ENCODE measurements at places on chromosomes 5 and 9. TPM values are rescaled to one million over a fixed set of nuclear protein-coding genes. Genes with fewer than 3 reads are reported as not detected.
A peak's percentile ranks its signal among the peaks of the same experiment; 100 is the strongest.

The C5orf58 gene
- total RNA-seq, result not detected

DNA sequence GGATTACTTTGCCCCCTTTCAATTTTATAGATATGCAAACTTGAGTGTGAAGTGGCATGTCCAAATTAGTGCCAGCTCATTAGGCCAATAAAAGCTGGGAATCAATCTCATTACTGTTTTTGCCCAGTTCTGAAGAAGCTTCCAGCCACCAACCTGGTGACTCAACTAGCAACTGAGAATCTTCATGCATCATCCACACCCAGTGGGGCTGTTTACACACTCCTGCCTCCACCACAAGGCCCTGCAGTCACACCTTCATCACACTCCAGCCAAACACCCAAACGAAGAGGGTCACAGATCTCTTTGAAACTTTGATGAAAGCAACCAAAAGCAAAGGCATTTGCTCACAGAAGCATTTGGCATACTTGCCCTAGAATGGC, 41.3 kb upstream of the S1PR3 start:
- no peak for DNase-seq

GRCh38 chr5:174098694-174099093, 53.2 kb downstream of the NSG2 start:
- no peak for DNase-seq

The SMARCA2 gene
- total RNA-seq, result 126 TPM

- no peak for DNase-seq
Observed at GRCh38 chr5:25056836-25057235, 412.1 kb upstream of the CDH10 start.

The DND1 gene
- 1.3 TPM for total RNA-seq

The LHX3 gene
- total RNA-seq, result not detected

DNA sequence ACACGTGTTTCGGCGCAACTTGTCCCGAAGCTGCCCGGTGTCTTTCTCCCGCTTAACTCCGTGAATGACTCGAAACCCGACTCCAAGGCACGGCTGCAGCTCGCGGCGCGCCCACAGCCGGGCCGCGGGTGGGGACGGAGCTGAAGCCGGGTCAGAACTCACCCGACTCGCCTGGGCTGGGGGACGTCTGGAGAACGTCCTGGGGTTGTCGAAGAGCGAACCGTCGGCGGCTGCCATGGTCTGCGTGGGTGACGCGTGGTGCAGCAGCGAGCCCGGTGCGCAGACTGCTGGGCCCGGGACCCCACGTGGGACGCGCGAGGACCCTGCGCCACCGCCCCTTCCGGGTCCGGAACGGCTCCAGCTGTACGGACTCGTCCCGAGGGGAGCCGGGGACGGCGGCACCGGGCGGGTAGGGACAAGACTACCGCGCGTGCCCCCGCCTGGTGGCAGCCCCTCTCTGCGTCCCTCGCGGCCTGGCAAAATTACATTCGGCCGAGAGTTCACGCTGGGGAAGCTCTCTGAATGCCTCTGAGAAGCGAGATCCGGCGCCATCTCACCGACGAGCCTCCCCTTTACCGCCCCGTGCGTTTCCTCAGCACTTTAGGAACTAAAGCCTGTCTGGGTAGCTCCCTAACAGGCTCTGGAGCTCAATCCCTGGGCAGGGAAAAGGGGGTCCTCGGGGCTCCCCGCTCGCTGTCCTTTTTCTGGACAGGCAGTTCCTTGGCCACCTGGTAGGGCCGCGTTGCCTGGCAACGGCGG, at the start of gene DDX31:
DDX31 (minus strand) TSS at position 286 of the 759 bp plus-strand sequence; CDS start at position 237, 49 bp downstream.
- DNase-seq, result peak; percentile 76

The NUTM2G gene
- total RNA-seq, result not detected

The PTPN3 gene
- 3.3 TPM for total RNA-seq

- no peak for DNase-seq
Observed at GRCh38 chr9:35079041-35079425, 709 bp downstream of the FANCG start.

GRCh38 chr9:20369391-20369790, 252.9 kb downstream of the MLLT3 start:
- no peak for DNase-seq

The CCDC183 gene
- total RNA-seq, result 3.5 TPM

GRCh38 chr5:24496268-24496667, 148.5 kb downstream of the CDH10 start:
- DNase-seq, result no peak

- no peak for DNase-seq
Observed at GRCh38 chr5:115480271-115480670, 64.3 kb downstream of the FEM1C start.

The BARHL1 gene
- total RNA-seq, result not detected
